ENCODE measurements at places on chromosomes 3 and 15.

DNA sequence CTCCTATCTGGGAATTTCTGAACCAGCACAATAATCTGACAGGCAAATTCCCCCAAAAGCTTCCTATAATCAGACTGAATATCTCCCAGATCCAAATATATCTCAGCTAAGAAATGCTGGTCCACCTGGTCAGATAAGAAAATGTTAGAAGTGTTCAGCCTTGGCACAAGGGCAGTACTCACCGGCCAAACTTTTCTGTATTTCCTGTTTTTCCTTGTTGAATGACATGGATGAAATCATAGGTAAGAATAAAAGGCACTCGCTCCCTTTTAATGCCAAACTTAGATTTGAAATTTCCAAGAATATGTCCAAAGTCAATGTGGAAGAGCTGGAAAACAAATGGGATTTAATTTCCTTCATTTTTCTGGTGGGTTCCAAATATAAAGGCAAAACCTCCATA is 48.9 kb downstream of the FAIM start:
- no peak for DNase-seq

GRCh38 chr3:113285226-113285625 is 73.9 kb downstream of the BOC start:
- no peak for DNase-seq

DNA sequence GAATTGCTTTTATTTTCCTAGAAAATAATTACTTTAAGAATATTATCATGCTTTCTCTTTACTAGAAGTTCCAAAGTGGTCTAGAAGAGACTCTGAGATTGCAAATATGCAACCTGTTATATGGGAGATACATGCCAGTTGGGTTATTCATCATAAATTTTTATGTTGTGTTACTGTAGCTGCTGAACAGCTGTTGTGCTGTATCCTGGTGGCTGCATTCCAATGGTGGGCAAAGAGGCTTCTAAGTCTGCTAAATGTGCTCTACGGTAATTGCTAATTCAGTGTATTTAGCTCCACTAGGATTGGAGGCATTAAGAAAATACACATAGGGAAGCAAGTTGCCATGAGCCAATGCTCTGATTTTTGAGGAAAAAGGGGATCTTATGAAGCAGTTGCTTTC is 409.0 kb downstream of the TUSC7 start:
- no peak for DNase-seq

DNA sequence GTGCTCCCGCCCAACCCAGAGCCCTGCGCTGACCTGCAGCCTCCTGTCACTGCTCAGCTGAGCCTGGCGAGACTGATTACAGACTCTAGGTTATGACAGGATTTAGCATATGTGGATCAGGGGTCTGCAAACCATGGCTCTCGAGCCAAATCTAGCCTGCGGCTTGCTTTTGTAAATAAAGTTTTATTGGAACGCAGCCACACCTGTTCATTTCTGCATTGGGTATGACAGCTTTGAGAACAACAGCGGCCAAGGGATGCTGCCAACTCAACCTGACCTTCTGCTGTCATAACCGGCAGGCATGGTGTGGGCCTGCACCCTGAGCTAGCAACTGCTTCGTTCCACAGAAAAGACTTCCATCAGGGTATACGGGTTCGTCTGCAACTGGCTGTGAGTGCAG is 50.5 kb upstream of the IQSEC1 start:
- DNase-seq = no peak

GRCh38 chr3:155983834-155984474 is 113.5 kb downstream of the GMPS start:
- no peak for DNase-seq

DNA sequence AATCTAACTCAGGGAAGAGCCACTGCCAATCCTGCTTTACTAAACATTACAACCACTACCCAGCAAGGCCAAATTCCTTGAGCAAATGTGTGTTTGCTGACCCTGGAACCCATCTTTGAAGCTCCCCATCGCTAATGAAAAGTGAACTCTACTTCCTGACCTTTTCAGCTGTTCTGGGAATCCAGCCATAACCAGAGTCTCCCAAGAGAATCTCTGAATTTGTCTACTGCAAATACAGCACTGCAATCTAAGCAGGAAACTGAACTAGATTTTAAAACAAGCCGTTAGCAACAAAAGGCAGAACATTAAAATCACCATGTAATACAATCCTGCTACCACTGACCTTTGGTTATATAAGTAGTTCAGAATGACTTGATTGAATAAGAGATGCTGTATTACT is 309.2 kb downstream of the MAGI1 start:
- peak; percentile 81 for DNase-seq

- no peak for DNase-seq
Measured at GRCh38 chr3:27905625-27906024, 183.5 kb upstream of the EOMES start.

DNA sequence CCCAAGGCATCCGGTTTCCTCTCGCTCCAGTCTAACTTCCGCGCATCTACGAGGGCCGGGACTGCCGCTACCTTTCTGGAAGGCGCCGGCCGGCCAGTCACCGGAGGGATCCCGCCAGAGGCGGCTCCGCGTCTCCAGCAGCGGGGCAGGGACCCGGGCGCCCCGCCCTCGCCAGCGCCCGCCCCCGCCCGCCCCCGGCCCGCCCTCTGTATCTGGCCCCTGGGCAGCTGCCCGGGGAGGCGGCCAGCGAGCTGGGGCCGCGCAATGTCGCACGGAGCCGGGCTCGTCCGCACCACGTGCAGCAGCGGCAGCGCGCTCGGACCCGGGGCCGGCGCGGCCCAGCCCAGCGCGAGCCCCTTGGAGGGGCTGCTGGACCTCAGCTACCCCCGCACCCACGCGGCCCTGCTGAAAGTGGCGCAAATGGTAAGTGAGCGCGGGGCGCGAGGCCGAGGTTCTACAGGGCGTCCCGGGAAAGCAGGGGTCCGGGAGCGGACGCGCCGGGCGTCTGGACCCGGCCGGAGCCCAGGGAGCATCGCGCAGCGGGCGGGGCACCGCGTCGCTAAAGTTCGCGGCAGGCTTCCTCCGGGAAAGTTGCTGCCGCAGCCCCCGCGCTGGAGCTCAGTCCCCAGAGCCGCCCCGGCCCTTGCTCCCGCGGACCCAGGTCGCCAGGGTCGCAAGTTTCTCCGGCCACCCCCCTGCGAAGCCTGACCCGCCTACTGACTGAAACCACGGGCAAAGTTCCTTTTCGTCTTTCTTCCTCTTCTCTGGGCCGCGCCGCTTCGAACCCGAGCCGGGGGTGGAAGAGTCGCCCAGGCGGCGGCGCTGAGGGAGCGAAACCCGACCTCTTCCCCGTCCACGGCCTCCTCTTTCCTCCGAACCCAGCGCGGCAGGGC is at the start of gene CMTM7:
TSS of gene CMTM7 (plus strand) at position 211 of the 893 bp plus-strand sequence. CDS start at position 265, 54 bp downstream.
- peak; percentile 81 for DNase-seq

DNA sequence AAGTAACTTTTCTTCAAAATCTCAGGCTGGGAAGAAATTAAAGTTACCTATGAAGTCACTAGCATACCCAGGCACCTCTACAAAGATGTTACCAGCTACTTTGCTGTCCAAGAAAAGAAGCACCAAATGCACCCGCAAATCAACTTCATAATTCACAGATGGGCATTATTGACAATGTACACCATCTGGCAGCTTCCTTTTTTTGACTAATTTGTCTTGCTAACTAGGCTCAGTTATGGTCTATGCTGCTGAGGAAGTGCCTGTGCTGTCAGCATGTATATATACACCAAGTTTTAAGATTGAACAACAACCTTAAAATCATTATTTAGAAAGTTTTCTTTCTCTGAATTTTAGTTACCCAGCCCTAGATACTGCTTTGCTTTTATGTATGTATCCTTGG is 93.8 kb downstream of the NSUN3 start:
- DNase-seq = no peak

- peak; percentile 72 for DNase-seq
Measured at GRCh38 chr15:84816694-84817465, at the start of gene ALPK3. ALPK3 (plus strand) TSS chr15:84817356; CDS start chr15:84817453, 97 bp downstream.

GRCh38 chr3:25493786-25494185 is 65.7 kb downstream of the RARB start:
- DNase-seq = no peak

- no peak for DNase-seq
Measured at GRCh38 chr15:73558529-73558928, 74.7 kb downstream of the NPTN start.

DNA sequence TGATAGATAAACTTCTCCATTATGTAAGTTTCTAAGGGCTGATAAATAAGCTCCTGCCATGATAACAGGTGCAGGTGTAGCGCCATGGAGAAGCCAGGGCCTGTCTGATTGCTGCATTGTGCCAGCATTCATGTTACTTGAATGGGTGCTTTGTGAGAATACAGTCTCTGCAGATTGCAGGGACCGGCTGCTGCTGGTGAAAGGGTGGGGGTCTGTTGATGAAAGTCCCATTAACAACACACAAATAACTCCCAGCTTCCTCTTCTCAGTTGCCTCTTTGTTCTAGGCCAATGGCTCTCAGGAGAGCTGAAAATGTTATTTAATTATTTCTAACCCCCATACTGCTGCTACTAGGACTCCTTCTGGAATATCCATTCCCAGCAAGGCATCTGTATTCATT is 77.2 kb downstream of the RTP4 start:
- no peak for DNase-seq

- DNase-seq = peak; percentile 67
Measured at GRCh38 chr15:71806452-71806931, 3.9 kb upstream of the NR2E3 start.

DNA sequence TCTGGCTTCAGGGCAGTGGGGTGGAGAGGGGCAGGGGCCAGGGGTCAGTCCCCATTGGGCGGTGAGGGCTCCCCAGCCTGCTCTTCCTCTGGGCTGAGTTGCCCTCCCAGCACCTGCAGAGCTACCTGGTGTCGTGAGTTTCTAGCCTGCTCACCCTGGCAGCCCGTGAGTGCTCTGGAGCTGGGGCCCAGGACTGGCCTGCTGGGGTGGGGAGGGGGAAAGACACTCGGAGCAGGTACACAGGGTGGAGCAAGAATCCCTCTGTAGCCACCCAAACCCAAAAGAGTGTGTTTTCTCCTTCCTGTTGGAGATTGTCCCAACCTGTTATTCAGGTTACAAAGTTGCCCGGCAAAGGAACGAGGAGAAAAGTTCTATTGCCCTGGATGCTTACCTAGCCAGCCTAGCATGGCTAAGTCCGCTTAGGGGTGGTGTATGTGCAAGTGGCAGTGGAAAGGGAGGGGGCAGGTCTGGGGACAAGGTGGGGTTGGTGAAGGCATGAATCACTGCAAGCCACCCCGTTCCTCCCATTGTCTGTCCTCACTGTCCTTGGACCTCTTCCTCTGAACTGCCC is 8.9 kb downstream of the FAM3D start:
- DNase-seq = no peak

- DNase-seq = peak; percentile 48
Measured at GRCh38 chr3:45509768-45510129, 84.8 kb upstream of the LIMD1 start.

GRCh38 chr3:120693439-120694171 is 11.6 kb upstream of the HGD start:
- no peak for DNase-seq

GRCh38 chr3:111890051-111890580 is 31.1 kb downstream of the PHLDB2 start:
- DNase-seq = no peak

DNA sequence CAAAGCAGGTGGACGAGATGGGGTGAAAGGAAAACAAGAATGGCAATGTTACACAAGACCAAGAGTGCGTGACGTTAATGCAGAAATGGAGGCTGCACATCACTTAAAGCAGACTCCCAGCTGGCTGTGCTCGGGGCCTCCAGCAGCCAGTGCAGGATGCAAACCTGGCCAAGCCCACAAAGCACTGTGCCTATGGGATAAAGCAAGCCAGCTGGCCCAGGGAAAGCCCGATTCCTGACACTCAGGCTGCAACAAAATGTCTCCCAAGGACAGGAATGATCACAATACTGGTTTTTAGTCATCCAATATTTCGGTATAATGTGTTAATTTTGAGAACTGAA is 86.2 kb downstream of the SEC22A start:
- DNase-seq = no peak

DNA sequence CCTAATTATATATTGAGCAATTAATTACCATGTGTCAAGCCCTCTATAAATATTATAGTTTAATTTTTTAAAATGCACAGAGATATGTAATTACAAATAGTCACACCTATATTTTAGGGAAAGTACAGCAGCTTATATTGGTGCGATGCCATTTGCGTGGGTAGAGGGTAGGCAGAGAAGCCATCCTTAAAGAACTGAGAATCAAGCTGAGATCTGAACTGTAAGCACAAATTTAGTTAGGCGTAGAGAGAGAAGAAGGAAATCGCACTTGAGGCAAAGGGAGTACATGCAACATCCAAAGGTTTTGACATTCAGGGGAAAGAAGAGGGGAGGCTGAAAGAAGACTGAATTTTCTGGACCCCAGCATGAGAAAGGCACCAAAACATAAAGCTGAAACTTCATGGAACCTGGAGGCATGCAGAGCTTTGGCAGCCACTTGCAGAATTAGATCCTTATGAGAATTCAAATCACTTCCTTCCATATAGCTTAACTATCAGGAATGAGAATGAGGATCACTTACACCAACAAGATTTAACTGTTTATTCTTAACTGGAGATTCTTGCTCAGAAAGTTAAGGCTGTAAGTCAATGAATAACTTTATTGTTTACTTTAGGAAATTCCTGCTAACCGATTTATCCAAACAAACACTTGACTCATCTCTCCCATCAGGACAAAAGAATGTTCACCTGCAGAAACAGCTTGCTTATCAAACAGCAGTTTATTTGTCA is 114.3 kb downstream of the TGFBR2 start:
- no peak for DNase-seq

DNA sequence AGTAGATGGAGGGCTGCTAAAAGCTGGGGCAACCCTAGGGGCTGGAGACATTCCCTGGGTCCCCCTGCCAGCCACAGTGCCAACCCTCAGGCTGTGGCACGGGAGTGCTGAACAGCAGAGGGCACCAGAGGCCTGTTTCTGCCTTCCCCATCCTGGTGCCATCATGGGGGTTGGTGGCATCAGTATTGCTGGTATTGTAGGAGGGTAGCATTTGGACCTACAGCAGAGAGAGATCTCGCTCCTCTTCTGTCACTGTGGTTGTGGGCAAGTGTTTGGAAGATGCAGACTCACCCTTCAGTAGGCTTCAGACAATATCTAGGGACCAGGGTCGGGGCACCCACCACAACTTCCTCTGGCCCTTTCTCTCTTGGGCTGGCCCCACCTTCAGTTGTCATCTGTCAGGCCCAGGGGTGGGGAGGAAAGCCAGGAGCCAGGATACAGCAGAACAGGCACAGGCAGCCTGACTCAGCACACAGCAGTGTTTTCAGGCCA is 123.5 kb downstream of the RPLP1 start:
- DNase-seq = peak; percentile 65

DNA sequence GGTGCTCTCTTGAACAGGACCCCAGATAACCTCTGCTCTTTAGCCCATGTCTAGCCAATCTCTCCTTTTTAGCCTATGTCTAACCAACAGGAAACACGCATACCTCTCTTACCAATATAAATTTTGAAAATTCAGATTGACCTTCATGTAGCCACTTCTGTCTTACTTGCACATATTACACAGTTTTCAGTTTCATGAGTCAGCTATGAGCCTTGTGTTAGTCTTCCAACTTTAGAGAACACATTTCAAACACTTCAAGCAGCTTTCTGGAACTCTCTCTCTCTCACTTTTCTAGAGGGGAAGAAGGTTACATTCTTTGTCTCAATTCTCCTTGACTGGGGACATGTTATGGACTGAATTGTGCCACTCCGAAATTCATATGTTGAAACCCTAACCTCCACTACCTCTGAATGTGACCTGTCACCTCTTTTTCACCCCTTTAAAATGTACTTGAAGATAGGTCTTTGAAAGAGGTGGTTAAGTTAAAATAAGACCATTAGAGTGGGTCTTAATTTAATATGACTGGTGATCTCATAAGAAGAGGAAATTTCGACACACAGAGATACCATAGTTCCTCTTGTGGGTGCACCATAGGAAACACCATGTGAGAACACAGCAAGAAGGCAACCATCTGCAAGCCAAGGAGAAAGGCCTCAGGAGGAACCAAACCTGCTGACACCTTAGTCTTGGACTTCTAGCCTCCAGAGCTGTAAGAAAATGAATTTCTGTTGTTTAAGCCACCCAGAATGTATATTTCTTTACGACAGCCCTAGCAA is 480.3 kb upstream of the ALCAM start:
- no peak for DNase-seq
